Gastrocnemius medialis (tissue), 4 donors: ENCODE measurements at places on chromosomes 16 and 17. TPM values are rescaled to one million over a fixed set of nuclear protein-coding genes. Genes with fewer than 3 reads are reported as not detected.

DNA sequence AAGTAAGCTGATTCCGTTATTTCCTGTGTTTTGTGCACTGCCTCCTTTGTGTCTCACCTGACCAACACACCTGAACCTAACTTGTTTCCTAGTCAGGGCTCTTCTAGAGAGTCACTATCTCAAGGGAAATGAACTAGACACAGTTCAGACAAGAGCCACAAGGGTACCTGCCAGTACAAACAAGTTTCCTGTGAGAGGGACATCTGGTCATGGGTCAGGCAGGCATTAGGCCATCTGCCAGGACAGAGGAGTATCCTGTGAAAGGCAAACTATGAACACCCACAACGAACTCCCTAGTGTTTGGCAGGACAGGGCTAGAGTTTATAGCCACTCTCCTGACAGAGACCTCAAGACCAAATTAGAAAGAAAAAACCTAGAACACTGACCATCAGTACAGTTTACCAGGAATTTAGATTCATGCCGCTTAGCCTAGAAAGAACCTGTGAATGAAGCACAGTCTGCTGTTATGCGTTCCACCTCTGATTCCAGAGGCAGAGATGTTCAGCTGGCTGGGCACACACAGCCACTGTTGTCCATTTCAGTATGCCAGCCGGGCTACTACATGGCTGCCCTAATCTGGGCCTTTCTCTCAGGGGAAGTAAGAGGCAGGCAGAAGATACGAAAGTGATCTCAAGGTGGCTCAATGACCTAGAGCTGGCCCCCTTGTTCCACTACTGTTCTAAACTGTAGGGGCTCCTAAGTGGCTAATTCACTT lies 20.7 kb upstream of the GLG1 start:
- no peak for DNase-seq

GRCh38 chr16:27230562-27231001 lies 27.3 kb downstream of the KDM8 start:
- no peak for DNase-seq

Gene CCR7
- not detected for total RNA-seq

DNA sequence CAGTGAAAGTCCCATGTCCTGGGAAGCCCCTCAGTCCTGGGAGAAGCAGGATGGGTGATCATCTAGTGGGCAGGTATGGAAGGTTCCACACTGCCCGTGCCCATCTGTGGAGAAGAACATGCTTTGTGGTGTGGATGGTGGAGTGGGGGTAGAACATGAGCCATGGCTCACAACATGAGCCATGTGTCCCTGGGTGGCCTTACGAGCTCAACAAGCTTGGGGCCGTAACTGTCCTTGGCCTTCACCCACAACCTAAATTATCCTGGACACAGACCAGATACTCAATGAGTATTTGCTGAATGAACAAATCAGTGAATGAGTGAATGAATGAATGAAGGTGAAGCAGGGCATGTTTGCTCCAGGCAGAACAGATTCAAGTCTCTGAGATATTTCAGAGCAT lies 13.5 kb downstream of the SOX8 start:
- DNase-seq = no peak

Gene OR1E1
- not detected for total RNA-seq

- DNase-seq = no peak
Measured at GRCh38 chr17:30905742-30906100, 317 bp downstream of the TEFM start.

DNA sequence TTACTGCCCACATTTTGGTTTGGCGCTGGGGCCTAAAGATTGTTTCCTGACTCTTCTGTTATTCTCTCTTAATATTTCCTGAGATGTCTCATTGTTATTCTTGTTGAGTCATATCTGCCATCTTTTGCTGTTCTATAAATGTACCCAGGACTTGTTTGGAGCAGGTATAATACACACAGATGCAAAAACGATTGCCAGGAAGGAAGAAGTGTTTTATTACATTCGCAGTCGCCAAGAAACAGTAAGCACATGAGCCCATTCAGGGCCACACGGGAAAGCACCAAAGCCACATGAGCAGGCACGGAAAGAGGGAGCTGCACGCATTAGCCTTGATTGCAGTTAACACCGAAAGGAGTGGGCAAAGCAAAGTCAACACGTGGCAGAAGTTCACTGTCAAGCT lies 70.2 kb downstream of the ARHGAP44 start:
- DNase-seq = no peak

- no peak for DNase-seq
Measured at GRCh38 chr17:50495918-50496317, 12.3 kb upstream of the MYCBPAP start.

Gene CD300C
- total RNA-seq = not detected

- DNase-seq = no peak
Measured at GRCh38 chr16:87832741-87833502, 36.4 kb downstream of the SLC7A5 start.

DNA sequence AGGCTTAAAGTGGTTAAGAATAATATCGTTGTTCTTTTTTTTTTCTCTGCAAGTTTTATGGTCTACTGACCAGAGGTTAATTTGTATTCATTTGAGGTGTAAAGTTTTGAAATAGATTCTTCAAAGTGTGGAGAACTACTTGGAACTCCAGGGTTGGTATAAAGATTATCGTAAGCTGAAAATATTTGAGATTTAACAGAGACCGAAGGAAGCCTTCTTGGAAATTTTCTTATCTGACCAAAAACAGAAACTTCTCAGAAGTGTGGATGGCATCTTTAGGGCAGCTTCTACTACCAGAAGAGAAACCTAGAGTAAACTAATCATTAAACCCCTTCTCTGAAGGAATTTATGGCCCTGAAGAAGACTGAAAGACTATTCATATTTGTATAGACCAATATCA lies 206.8 kb upstream of the MON1B start:
- no peak for DNase-seq

GRCh38 chr17:68480885-68481284 lies 23.6 kb upstream of the WIPI1 start:
- DNase-seq = no peak

Gene C17orf107
- total RNA-seq = not detected

Gene TERB1
- total RNA-seq = not detected

- DNase-seq = no peak
Measured at GRCh38 chr17:38361694-38362465, 10.2 kb downstream of the SOCS7 start.

GRCh38 chr17:9170853-9171252 lies 149.5 kb downstream of the NTN1 start:
- DNase-seq = no peak
